NCI-H187 treated with DMSO at 0.1 percent for 48 hours (cell line): ENCODE measurements at places on chromosomes 6 and 20.
A peak's percentile ranks its signal among the peaks of the same experiment; 100 is the strongest.

- DNase-seq, result no peak
These were observed 40.3 kb upstream of the AHI1 start for GRCh38 chr6:135537741-135538301.

- no peak for DNase-seq
These were observed 33.4 kb downstream of the PLN start for GRCh38 chr6:118581489-118581959.

DNA sequence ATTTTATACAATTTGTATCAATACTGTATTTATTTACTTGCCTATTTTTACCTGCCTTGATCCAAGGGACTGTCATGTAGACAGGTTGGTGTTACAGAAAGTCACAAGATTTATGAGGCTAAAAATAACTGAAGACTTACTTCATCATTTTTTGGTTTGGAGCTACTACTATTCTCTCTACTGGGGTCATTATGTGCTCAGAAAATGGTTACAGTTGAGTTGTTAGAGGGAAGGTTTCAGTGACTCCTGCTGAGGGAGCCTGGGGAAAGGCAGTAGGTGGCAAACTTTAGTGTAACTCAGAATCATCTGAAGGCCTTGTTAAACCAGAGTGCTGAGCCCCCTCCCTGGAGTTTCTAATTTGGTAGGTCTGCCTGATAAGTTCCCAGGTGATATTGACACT lies 118.8 kb downstream of the TINAG start:
- no peak for DNase-seq

DNA sequence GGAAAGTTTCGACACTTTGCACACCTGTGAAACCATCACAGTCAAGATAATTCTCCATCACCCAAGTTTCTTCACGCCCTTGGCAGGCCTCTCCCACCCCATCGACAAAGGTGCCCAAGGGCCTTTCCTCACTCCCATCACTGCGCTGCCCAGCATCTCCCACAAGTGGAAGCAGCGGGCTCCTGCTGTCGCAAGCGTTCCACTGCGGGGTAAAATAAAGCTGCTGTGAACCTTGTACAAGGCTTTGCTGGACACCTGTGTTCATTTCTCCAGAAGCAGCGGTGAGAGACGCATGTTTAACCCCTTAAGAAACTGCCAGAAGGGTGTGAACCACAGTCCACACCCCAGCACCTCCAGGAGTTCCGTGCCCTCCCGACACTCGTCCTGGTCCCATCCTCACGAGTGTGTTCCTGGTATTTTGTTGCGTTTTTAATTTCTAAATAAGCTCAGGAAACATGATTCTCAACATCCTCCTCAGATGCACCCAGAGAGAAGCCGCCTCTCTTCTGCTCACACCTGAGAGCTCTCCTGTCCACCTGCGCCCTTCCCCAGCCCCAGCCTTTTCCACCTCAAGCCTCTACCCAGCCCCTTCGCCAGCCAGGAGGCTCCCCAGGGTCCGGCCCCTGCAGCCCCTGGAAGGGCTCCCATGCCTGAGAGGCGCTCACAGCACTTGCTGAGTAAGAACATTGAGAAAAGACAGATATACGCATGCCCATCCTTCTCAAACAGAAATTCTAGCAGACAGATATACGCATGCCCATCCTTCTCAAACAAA lies 97.5 kb downstream of the TAF4 start:
- no peak for DNase-seq

DNA sequence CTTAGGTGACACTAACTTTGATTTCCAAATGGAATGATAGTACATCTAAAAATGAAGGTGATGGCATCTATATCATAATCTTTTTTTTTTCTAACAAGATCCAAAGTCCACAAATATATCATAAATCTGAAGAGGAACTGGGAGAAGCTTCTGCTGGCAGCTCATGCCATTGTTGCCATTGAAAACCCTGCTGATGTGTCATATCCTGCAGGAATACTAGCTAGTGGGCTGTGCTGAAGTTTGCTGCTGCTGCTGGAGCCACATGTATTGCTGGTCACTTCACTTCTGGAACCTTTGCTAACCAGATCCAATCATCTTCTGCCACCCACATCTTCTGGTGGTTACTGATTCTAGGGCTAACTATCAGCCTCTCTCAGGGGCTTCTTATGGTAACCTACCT lies 27.4 kb upstream of the KHDC1 start:
- no peak for DNase-seq

DNA sequence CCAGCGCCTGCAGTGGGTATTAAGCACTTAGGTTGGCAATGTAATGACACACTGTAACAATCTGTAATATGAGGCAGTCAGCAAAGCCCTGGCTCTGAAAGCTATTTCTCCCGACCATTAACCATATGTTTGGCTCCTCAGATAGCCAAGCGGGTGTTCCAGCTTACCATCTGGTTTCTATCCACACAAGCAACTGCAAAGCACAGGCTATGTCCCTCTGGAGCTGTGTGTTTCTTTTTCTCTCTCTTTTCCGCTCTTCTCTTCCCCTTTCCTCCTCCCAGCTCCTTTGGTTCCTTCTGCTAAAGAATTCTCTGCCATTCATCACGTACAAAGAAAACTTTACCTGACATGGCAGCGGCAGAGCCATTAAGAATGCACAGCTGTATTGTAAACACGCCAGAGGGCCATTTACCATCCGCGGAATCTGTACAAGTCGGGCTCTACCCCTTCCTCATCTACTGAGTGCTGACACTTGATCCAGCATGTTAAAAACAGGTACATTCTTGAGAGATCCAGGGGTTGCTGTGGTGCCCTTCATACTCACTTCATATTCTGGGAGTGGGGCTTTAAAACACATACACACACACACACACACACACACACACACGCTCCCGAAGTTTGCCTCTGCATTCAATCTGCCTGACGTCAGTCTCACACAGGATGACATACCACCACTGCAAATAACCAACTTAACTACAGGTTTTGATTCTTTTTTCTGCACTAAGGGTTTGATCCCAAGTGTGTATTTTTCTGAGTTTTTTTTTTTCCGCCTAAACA lies 77.2 kb downstream of the BACH2 start:
- peak; percentile 45 for DNase-seq

GRCh38 chr6:27836783-27837624 lies 75.2 kb downstream of the OR2B2 start:
- DNase-seq, result peak; percentile 94

- DNase-seq, result no peak
These were observed 24.1 kb downstream of the FOXP4 start for GRCh38 chr6:41570259-41570615.

GRCh38 chr20:25294459-25295385 lies 46.8 kb downstream of the PYGB start:
- DNase-seq, result no peak

GRCh38 chr6:138537106-138537505 lies 37.8 kb upstream of the NHSL1 start:
- no peak for DNase-seq

GRCh38 chr6:1624058-1624850 lies 14.5 kb downstream of the FOXC1 start:
- DNase-seq, result no peak

GRCh38 chr20:47019121-47019824 lies 124.6 kb downstream of the EYA2 start:
- DNase-seq, result no peak

GRCh38 chr6:157669747-157670216 lies 153.3 kb upstream of the SNX9 start:
- no peak for DNase-seq

GRCh38 chr6:53104916-53105315 lies 39.7 kb downstream of the FBXO9 start:
- DNase-seq, result no peak

- DNase-seq, result no peak
These were observed 348.9 kb upstream of the AGPAT4 start for GRCh38 chr6:161622779-161623178.

- DNase-seq, result no peak
These were observed 54.7 kb downstream of the TRAM2 start for GRCh38 chr6:52522151-52522626.

- DNase-seq, result no peak
These were observed 100.8 kb downstream of the BFSP1 start for GRCh38 chr20:17430125-17430950.

DNA sequence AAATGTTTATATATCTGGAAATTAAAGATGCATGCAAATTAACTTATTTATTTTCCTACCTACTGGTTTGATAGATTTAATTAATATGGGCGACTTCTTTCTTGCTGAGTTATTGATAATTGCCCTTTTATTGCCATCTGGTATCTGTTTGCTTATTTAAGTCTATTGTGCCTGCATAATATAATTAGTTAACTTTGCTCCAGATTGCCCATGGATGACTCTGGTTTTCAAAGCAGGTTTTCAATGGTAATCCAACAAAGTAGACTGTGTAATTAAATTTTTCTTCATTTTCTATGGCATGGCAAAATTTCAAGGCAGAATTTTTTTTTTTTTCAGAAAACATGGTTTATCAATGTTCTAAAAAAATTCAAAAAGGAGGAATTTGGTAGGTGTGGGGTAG lies 1092.0 kb downstream of the GRIK2 start:
- DNase-seq, result no peak

GRCh38 chr20:61449916-61450315 lies 197.9 kb downstream of the CDH4 start:
- no peak for DNase-seq

- DNase-seq, result no peak
These were observed 66.0 kb upstream of the CDH4 start for GRCh38 chr20:61185841-61186601.

- DNase-seq, result no peak
These were observed 18.3 kb downstream of the NTSR1 start for GRCh38 chr20:62726716-62727583.

GRCh38 chr6:169896826-169897456 lies 145.5 kb downstream of the ERMARD start:
- DNase-seq, result no peak

- no peak for DNase-seq
These were observed 11.9 kb downstream of the FOXA2 start for GRCh38 chr20:22572491-22572890.

DNA sequence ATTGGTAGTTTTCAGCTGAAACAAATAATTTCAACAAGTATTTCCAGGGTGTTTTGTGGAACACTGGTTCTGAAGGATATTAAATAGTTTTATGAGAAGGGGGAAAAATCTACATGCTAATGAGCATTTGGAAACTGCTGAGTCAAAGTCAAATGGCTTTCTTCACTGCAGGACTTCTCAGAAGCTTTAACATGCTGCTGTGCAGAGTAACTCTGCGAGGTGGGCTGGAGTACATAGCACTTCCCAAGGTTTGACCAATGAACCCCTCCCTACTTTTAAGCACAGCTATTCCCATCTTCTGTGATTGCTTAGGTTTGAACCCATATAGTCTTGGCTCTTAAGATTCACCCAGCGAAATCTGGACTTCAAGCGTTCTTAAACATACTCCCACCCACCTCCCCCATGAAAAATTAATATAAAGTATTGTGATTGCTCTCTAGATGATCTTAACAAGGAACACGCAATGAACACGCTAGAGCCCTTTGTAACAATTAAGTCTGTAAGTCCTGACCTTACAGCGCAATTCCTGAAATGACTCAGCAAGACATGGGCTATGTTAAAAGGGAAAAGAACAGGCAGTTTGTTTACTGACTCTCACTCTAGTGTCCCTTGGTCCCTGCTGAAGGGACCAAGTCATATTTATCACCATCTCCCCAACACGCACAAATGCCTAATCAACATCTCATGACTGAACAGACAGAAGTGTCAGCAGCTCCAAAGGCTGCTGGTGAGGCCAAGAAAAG lies 105.2 kb downstream of the NFATC2 start:
- DNase-seq, result no peak

DNA sequence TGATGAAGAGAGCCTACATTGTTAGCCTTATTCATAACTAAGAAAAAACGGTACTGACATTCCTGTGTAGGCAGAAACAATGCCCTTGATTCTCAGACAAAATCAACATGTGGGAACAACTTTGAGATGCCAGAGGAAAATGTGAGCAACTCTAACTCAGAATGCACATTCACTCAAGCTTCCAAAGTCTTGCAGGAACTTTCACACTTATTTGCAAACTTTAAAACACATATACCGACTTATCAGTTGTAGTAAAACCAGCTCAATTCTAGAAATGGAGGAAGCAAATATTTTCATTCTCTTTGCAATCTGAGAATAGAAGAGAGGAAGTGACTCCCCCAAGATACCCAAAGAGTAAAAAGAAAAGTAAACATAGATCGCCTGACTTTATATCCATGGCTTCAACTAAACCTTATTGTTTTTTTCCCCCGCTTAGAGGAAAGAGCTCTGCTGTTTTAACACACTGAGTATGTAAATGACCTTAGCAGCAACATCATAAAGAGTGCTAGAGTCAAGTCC lies 117.6 kb downstream of the EPB41L2 start:
- DNase-seq, result no peak

GRCh38 chr6:140445474-140446004 lies 1071.1 kb upstream of the CITED2 start:
- DNase-seq, result no peak

DNA sequence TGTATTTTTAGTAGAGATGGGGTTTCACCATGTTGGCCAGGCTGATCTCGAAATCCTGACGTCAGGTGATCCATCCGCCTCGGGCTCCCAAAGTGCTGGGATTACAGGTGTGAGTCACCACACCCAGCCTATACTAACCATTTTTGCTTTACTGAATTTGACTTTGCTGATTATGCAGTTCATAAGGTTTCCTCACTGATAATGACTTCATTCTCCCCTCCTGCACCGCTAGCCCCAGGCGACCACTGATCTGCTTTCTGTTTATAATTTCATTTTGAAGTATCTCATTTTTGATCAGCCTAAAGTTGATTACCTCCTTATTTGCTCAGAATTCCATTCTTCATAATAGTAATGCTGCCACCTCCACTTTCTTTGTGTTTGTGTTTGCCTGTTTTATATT lies 48.7 kb upstream of the FAM83D start:
- DNase-seq, result no peak

DNA sequence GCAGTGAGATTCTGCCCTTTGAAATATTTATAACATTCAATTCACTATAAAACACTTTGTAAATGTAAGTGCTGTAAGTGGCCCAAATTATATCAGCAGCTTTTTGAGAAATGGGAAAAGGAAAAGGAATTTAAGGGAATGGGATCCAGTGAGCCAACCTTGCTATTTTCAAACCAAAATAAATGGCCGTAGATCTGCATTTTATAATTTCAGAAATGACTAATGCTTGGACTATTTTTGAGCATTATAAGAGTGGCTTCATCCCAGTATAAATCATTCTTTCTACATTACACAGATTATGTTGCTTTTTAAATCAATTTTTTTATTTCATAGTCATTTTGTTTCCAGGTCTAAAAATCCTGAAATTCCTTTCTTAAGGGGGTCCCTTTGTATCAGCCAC lies 49.2 kb downstream of the ANKRD6 start:
- no peak for DNase-seq

DNA sequence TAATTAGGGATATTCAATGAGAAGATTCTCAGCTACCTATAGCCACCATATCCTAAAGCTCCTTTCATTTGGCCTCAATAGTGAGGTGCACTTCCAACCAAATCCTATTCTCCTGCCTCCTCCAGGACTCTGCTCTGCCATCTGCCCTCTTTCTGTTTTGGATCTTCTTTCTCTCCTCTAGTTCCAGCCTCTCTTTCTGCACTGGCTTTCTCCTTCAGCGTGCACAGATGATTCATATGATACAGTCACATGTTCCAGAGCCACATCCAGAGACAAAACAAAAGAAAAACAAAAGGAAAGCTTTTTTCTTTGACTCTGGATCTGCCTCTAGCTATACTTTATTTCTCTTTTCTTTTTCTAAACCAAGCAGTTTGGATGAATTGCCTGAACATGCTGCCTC lies 531.9 kb upstream of the MAN1A1 start:
- DNase-seq, result no peak

- DNase-seq, result no peak
These were observed 62.8 kb downstream of the ILRUN start for GRCh38 chr6:34633785-34634184.

- DNase-seq, result no peak
These were observed 11.3 kb downstream of the EBF4 start for GRCh38 chr20:2703716-2704475.
